ENCODE measurements at places on chromosomes 16 and 17.

DNA sequence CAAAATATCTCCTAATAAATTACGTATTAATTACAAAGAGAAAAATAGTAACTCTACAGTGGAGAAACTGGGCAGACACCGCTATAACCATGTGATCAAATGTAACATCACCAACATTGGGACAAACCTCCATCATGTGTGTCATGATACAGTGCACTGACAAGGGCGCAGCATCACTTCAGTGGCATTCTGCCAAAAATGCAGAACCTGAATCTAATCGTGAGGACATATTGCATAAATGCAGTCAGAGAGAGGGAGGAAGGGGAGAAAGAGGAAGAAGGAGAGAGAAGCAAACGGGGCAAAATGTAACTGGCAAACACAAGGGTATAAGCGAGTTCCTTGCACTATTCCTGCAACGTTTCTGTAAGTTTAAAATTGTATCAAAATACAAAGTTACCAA, 74.2 kb upstream of the MARCHF10 start:
- peak; percentile 47 for DNase-seq

GRCh38 chr17:12463102-12463501, 202.6 kb upstream of the MYOCD start:
- DNase-seq = no peak

DNA sequence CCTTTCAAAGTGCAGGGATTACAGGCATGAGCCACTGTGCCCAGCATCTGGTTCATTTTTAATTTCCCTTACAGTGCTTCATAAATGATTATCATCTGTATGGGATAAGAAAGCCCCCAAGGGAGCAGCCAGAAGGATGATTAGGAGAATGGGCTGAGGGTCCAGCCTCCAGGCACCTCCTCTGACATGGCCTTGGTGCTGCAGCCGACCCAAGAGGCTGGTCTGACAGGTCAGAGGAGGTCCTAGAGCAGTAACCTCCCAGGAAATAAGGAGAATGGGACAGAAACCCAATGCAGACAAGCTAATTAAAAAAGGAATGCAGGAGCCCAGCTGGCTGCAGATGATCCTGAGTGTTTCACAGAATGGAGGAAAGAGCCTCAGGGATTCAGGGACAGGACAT, 29.0 kb downstream of the MRC2 start:
- DNase-seq = no peak

GRCh38 chr17:14214271-14214670, 22.4 kb downstream of the CDRT15 start:
- DNase-seq = peak; percentile 36

DNA sequence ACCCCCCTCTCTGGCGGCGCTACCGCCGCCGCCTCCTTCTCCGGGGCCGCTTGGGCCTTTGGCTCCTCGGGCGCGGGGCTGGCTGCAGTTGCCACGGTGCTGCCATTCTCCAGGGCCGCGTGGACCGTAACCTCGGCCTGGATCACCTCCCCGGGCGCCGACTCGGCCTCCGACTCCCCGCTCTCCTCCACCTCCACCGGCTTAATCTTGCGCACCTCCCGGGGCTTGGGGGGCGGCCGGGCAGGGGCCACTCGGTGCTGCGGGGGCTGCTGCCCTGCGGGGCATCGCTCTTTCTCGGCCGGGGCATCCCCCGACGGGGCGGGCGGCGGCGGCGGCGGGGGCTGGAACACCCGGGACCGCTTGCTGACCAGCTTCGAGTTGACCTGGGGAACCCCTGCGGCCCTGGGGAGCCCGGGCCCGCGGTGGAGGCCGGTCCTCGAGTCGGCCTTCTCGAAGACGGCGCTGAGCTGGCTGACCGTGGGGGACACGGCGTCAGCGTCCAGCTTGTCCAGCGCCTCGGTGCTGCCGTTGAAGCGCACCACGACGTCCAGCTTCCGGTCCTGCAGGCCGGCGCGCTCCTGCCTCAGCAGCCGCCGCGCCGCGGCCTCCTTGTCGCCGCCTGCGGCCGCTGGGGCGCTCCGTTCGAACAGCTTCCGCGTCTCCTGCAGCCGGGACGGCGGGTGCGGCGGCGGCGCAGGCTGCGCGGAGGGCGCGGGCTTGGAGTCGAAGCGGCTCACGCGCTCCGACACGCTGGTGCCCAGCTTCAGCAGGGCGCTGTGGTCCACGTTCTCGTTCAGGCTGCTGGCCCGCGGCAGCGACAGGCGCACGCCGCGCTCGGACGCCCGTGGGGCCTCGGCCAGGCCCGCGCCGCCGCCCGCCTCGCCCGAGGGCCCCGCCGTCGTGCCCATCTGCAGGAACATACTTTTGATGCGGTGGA, 792 bp downstream of the PPP1R9B start:
- DNase-seq = no peak

GRCh38 chr16:84483882-84484565, 20.4 kb downstream of the MEAK7 start:
- DNase-seq = no peak

DNA sequence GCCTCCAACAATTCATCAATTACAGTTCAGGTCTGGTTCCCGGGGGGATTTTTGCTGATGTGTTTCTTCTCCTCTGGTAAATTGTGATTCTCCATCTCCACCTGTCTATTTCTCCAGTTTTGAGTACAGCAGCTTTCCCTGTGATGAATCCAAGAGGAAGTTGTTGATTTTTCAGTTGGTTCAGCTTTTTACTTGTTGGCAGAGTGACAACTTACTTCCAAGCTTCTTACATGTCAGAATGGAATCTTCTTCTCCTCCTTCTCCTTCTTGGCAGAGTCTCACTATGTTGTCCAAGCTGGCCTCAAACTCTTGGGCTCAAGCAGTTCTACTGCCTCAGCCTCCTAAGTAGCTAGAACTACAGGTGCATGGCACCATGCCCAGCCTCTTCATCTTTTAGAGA, 33.4 kb upstream of the TMEM92 start:
- no peak for DNase-seq

- DNase-seq = no peak
Measured at GRCh38 chr16:63702981-63703590, 1418.8 kb downstream of the CDH11 start.

- DNase-seq = no peak
Measured at GRCh38 chr16:51845586-51846305, 694.7 kb upstream of the SALL1 start.

DNA sequence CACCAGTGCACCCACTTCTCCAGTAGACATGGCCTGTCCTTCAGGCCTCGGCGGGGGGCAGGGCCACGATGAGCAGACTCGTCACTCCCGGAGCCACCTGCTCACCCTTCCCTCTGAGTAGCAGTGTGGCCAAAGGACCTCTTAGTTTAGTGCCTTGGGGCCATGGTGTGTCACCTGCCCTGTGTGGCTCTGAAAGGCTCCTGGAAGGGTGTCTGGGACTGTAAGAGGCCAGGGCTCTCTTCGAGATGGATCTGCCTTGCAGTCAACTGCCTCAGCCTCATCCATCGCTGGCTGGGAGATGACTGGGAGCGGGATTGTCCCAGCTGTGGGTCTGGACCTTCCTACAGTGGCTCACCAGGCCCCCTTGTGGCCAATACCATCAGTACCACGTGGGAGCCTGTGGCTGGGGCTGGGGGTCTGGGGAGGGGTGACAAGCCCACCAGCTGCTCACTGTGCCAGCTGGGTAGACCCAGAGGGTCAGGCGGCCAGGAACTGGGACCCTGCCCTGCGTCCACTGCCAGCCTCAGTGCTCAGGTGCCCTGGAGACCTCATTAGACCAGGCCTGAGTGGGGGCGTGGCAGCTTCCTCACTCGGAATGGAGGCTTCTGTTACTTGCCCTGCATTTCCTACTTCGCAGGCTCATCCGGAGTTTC, 133.4 kb downstream of the OR1D5 start:
- peak; percentile 24 for DNase-seq

GRCh38 chr17:27422601-27423000, 33.6 kb upstream of the KSR1 start:
- no peak for DNase-seq

DNA sequence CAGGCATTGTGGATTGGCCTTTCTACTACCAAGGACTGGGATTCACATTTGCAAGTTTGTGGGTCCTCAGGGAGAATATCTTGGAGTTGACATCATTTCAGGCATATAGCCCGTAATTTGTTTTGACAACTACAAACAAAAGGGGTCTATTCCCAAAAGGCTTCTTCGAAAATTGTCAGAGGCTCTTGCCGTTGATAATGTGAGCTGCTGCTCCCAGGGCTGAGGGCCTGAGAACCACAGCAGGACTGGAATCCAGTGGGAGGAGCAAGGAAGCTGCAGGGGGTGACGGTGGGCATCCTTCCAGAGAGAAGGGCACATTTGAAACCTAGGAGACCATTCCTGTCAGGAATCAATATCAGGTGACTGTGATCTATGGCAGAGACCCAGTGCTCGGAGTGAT, 761.6 kb upstream of the RBFOX1 start:
- no peak for DNase-seq

DNA sequence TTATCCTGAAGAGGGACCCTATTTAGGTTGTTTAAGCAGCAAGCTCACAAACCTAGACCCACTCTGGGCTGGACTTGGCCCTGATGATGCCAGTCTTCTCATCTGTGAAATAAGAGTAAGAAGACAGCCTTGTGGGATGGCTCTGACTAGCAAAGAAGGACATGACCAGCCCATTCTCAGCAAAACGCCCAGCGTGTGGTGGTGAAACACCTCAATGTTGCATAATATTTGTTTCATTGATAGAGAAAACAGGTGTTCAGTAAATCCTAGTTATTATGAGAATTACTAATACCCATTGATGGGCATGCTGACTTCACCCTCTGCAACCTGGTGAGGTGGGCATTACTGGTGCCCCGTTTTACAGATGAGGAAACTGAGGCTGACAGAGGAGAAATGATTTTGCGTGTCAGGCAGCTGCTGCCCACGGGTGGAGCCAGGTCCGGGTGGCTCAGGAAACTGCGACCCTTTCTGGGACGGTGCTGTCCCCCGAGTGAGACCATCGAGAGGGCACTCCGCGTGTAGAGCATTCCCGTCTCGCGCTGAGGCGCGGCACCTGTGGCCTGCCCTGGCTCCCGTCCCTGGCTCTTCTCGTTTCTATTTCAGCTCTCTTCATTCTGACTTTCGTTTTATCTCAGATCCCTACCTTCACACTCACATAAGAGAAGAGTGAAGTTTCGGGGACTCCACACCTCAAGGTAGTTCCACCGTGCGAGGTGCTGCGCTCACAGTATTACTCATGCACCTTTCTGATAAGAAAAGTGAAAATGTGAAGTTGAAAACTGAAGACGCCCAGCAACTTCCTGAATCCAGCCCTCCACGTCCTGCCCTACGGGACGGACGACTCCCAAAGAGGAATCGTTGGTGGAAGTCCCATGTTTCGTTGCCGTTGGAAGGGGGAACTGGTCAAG, 48.5 kb downstream of the IRF8 start:
- no peak for DNase-seq

Data from hematopoietic multipotent progenitor cell (in vitro differentiated cells).